Bronchus fibroblast of lung (primary cell): ENCODE measurements at places on chromosomes 1 and 21. TPM values are rescaled to one million over a fixed set of nuclear protein-coding genes. Genes with fewer than 3 reads are reported as not detected.

LEPR gene
- 7.1 and 9.1 TPM in 2 replicates for total RNA-seq

ATP5PF gene
- total RNA-seq, result 120 and 132 TPM in 2 replicates

LCE2A gene
- total RNA-seq, result not detected in 2 replicates

CACNA1S gene
- not detected in 2 replicates for total RNA-seq

FCRL5 gene
- not detected in 2 replicates for total RNA-seq

GSTM1 gene
- total RNA-seq, result not detected in 2 replicates

PLA2G2C gene
- not detected in 2 replicates for total RNA-seq

RNF186 gene
- not detected in 2 replicates for total RNA-seq

SV2A gene
- 27.5 and 29.9 TPM in 2 replicates for total RNA-seq

ADAM30 gene
- not detected in 2 replicates for total RNA-seq

CA14 gene
- not detected in 2 replicates for total RNA-seq

HSD3B2 gene
- total RNA-seq, result not detected in 2 replicates

RASSF5 gene
- 0.50 and 0.89 TPM in 2 replicates for total RNA-seq

CFAP141 gene
- not detected in 2 replicates for total RNA-seq

TRAPPC10 gene
- total RNA-seq, result 9.4 and 9.5 TPM in 2 replicates

TGFB2 gene
- 0.59 and 0.84 TPM in 2 replicates for total RNA-seq

MAP3K21 gene
- total RNA-seq, result 0.67 and 0.89 TPM in 2 replicates

SLFNL1 gene
- total RNA-seq, result under 0.01 TPM in 2 replicates

C1orf226 gene
- total RNA-seq, result 0.50 and 0.59 TPM in 2 replicates

TCEA3 gene
- total RNA-seq, result 4.8 and 5.9 TPM in 2 replicates

KDM5B gene
- total RNA-seq, result 21.9 and 26.4 TPM in 2 replicates

MIXL1 gene
- total RNA-seq, result not detected in 2 replicates

RAP1A gene
- 17.7 and 19.8 TPM in 2 replicates for total RNA-seq

OLFML3 gene
- total RNA-seq, result 48.1 and 48.5 TPM in 2 replicates
